ENCODE measurements at places on chromosomes 1 and 21.

- no peak for DNase-seq
Observed at GRCh38 chr1:222843469-222844410, 28.9 kb downstream of the DISP1 start.

GRCh38 chr1:63790989-63791388 lies 17.2 kb downstream of the ROR1 start:
- DNase-seq, result no peak

- DNase-seq, result no peak
Observed at GRCh38 chr1:47196622-47197021, 6.8 kb upstream of the PDZK1IP1 start.

DNA sequence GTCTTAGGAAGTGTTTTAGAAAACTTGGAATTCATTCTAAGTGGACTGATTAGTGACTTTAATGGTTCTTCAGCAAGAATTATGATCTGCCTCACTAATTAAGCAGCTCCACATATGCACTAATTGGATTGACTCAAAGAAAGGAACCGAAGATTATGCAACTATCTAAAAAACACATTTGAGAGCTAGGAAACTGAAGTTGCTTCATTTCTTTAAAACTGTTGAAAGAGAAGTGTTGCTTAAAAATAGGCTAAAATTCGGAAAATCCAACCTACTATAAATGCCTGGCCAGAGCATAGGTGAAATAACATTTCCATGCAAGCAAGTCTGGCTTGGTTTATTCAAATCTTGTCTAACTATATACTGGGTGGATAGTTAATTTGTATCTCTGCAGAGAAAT lies 502.9 kb upstream of the ZRANB2 start:
- DNase-seq, result no peak

DNA sequence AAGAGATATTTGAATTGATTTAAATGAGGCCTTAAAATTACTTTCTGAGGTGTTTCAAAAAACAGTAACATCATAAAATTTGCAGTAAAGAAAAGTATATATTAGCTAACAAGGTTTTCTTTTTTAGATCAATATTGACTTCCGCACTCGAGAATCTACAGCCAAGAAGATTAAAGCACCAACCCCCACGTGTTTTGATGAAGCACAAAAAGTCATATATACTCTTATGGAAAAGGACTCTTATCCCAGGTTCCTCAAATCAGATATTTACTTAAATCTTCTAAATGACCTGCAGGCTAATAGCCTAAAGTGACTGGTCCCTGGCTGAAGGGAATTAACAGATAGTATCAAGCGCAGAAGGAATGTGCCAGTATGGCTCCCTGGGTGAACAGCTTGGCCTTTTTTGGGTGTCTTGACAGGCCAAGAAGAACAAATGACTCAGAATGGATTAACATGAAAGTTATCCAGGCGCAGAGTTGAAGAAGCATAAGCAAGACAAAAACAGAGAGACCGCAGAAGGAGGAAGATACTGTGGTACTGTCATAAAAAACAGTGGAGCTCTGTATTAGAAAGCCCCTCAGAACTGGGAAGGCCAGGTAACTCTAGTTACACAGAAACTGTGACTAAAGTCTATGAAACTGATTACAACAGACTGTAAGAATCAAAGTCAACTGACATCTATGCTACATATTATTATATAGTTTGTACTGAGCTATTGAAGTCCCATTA lies 3.6 kb downstream of the RGS1 start:
- DNase-seq, result no peak

GRCh38 chr1:31939484-31940329 lies 1.5 kb upstream of the PTP4A2 start:
- DNase-seq, result no peak

DNA sequence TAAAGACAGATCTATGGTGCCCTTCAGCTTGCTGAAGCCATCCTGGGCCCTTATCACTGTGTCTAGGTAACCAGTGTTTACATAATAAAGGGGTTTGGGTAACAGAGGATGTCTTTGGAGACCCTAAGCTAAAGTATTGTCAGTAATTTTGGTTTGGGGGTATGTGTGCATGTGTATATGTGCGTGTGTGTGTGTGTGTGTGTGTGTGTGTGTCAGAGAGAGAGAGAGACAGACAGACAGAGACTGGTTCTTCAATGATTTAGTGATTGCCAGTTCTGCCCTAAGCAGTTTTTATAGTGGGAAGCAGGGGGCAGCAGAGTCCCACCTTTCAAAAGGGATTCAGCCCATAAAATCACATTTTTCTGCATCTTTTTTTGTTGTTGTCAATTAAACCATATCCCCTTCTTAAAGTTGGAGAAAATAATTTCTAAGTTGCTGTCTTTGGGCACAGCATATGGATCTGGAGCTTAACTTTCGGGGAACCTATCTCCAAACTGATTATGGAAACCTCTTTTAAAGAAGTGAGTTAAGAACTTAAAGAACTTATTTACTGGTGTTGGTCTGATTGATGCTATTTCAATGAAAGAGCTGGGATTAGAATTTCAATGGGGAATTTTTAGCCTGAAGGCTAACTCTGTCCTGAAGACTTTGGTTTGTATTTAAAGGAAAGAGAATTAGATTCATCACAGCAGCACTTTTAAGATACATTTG lies 51.1 kb downstream of the ZNF326 start:
- no peak for DNase-seq

DNA sequence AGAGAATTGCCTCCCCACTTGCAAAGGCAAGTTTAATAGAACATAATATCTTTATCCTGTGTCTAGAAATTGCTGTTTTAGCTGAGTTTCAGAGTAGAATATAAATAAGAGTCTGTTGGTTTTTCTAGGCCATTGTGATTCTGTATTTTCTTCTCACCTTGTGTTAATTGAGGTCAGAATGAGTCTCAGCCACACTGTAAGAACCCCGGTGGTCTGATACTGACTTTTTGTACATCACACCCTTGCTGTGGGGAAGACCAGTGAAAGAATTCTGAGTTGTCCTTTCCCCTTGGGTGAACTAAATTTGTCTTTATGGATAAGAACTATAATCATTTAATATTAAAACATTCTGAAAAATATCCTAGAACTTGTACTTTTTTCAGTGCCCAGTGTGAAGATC lies 6.8 kb downstream of the HIPK1 start:
- no peak for DNase-seq

DNA sequence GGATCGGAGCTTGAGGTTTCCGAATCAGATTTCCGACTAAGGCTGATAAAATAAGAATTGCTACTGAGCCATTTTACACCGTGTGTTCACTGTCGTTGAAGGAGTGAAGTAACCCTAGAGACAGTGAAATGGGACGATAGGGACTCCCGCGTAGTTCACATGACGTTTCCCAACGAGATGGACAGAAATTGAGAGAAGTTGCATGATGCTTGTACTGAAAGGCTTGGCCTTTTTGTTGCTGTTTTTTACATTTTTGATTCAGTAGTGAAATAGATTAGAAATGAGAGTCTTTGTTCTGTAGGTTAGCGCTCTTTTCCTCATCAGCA lies 1.2 kb downstream of the KHDRBS1 start:
- no peak for DNase-seq

GRCh38 chr1:218851586-218851985 lies 322.1 kb upstream of the LYPLAL1 start:
- DNase-seq, result no peak

GRCh38 chr1:43994071-43994470 lies 2.7 kb downstream of the CCDC24 start:
- no peak for DNase-seq

DNA sequence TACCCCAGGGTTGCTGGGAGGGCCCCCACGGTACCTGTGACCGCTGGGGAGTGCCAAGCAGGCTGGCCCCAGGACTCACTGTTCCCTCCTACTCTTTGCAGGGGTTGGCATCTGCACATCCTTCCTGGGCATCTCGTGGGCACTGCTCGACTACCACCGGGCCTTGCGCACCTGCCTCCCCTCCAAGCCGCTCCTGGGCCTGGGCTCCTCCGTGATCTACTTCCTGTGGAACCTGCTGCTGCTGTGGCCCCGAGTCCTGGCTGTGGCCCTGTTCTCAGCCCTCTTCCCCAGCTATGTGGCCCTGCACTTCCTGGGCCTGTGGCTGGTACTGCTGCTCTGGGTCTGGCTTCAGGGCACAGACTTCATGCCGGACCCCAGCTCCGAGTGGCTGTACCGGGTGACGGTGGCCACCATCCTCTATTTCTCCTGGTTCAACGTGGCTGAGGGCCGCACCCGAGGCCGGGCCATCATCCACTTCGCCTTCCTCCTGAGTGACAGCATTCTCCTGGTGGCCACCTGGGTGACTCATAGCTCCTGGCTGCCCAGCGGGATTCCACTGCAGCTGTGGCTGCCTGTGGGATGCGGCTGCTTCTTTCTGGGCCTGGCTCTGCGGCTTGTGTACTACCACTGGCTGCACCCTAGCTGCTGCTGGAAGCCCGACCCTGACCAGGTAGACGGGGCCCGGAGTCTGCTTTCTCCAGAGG lies 6.8 kb downstream of the XKR8 start:
- peak; percentile 28 for DNase-seq

- DNase-seq, result no peak
Observed at GRCh38 chr21:32772281-32773047, 909 bp upstream of the PAXBP1 start.

DNA sequence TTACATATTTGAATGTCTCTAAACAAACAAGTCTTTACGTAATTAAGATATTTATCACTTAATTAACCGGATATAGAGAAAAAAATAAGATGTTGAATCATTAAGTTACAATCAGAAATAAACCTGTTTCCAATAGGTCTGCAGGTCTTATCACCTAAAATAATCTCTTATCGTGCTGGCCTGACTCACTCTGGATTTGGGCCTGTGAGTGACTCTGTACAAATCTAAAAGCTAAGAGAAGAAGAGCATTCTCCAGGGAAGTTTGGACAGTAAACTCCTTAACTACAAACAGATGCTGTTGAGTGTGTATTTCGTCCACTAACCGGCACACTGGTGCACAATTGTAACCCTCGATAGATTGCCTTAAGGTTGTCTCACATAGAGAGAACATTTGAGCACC lies 25.3 kb downstream of the CEP104 start:
- DNase-seq, result no peak

DNA sequence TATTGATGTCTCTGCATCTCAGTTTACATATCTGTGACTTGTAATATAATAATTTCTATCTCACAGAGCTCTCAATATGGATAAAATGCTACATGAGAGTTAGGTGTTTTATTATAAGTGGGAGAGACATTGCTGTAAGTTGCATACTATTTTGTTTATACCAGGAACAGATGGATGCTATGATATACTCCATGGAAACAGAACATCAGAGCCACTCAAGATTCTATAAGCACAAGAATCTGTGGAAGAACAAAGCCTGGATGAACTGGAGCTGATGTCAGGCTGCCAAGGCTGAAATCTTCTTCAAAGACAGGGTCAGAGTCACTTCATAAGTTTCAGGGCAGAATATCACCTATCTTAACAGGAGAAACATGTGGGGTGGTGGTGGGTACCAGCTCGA lies 30.2 kb downstream of the DUSP10 start:
- no peak for DNase-seq

All from left forelimb (tissue), 1 donor.